ENCODE measurements at places on chromosomes 5 and 9.

- DNase-seq = no peak
Measured at GRCh38 chr5:172496671-172497371, 42.5 kb upstream of the SH3PXD2B start.

DNA sequence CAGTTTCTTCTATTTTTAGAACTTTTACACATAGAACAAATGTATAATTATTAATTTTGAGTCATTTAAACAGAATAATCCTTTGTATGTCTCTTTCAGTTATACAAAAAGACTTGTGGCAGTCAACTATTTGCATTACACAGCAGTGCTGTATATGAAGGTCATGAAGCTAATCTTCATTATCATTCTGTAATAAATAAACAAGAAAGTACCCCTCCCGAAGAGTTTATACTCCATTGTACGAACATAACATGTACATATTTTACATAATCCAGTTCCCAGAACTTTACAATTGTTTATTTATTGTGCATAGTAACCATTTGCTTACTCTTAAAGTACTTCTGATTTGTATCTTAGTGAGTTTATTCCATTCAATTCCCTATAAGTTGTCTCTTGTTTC, 267.9 kb downstream of the FBXL17 start:
- DNase-seq = no peak

DNA sequence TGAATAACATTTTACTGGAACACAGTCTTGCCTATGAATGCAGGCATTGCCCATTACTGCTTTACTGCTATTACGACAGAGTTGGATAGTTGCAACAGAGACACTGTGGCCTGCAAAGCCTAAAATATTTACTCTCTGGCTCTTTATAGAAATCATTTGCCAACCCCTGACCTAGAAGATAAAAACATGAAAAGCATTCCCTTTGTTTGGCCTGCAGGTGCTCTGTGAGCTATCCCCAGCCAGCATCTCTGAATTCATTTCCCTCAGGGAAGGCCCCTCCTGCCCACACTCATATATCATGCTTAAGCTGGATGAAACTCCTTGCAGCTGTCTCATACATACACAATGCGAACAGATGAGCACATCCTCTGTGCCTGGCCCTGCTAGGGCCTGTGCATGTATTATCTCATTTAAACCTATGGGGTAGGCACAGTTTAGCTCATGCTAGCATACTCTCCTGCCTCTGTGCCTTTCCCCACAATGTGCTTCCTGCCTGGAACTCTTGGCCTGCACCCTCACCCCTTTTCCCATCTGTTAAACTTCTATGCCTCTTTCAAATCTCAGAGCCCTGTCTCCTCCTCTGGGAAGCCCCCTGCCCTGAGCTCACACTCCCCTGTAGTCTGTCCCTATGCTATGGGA, 193.1 kb downstream of the PAX5 start:
- DNase-seq = no peak

DNA sequence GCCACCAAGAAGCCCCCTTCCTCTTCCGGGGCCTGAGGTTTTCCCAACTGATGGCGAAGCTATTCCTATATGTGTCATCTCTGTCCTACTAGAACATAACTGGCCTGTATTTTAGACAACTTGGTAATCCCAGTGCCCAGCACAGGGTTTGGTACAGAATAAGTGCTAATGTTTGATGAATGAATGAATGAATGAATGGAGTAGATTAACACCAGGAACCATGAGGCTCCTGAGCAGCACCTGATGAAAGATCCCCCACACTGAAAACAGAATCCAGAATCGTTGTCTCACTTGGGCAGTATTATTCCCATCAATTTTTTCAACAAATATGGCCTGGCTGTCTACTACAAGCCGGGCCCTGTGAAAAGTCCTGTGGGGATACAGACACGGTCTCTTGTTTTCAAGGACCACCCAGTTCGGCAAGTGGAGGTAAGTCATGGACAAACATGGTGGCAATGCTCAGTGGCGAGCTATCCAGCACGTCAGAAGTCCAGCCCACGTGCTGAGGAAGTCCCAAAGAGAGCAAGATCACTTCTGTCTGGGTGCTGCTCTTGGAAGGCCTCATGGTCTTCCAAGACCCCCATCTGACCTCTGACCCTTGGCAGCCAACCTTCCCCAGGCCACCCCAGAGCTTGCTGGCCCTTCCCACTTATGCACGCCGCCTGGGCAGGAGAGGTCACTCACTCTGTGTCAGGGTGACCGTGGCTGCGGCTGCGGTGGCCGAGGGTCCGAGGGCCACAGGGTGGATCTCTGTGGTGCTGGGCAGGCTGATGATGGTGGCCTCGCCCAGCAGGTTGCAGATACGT, 1.0 kb downstream of the NAIF1 start:
- DNase-seq = no peak

DNA sequence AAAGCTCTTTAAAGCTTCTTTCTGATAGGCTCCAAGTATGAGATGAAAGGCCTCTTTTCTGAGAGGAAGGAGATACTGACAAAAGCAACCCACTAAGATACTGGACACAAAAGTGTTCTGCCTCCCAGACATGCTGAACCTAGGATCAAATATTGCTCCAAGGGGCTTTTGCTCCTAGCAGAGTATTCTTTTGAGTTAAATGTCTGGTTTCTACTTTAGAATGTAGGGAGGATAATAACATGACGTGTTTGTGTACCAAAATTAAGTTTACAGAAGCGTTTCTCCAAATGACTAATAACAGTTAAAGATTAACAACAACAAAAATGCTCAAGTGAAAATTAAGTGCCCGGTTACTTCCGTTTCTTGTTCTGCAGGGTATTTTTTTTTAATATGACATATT, 2293.3 kb upstream of the C9orf72 start:
- DNase-seq = no peak

- no peak for DNase-seq
Measured at GRCh38 chr9:120932086-120932823, 5.7 kb upstream of the TRAF1 start.

GRCh38 chr5:71697967-71698366, 21.1 kb upstream of the CARTPT start:
- no peak for DNase-seq

GRCh38 chr5:115661563-115661962, 35.7 kb upstream of the TMED7 start:
- DNase-seq = no peak

GRCh38 chr5:107636555-107636954, 34.2 kb downstream of the EFNA5 start:
- DNase-seq = no peak

- no peak for DNase-seq
Measured at GRCh38 chr9:27654629-27655285, 81.5 kb upstream of the C9orf72 start.

GRCh38 chr9:108761655-108762347, 94.0 kb downstream of the ACTL7B start:
- no peak for DNase-seq

DNA sequence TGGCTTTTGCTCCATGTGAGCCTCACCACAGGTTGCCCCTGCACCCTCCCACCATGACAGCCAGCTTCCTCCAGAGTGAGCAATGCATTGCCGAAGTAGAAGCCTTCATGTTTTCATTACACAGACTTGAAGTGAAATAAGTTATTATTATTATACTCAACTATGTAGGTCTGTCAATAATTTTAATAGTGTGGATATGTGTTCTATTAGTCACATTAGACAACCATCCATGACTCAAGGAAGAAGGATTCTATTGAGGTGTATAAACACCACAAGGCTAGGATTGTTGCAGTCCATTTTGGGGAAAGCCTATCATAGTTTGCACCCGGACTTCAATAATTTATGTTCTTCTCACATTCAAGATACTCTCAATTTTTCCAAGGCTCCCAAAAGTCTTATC, 369.5 kb downstream of the TAF11L14 start:
- no peak for DNase-seq

- no peak for DNase-seq
Measured at GRCh38 chr9:101970609-101971008, 232.2 kb upstream of the GRIN3A start.

DNA sequence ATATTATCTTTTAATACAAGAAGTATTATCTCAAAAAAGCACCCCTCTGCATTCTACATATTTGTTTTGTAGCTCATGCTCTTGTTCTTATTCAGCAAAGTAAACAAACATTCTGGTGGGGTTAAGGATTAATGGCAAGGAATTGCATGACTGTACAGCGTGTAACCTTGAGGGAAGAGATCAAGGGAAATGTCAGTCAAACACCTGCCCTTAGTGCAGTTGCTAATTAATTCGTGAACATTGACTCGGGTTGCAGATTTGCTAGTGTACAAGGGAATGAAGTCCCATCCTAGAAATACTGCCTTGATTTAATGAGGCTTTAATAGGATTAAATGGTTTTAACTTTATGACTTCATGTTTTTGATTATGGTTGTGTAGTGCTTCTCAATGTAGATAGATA, 1758.1 kb downstream of the MAT2B start:
- no peak for DNase-seq

Data from activated naive CD8-positive, alpha-beta T cell treated with anti-CD3 and anti-CD28 coated beads, Interleukin-2, amount 50 U/mL, for 16 hours (primary cell).